Stimulated activated CD4-positive, alpha-beta T cell treated with anti-CD3 and anti-CD28 coated beads, Interleukin-12 subunit alpha, Interleukin-12 subunit beta, amount 100 ng/mL, for 4 hours (primary cell): ENCODE measurements at places on chromosomes 12 and 14.
A peak's percentile ranks its signal among the peaks of the same experiment; 100 is the strongest.

DNA sequence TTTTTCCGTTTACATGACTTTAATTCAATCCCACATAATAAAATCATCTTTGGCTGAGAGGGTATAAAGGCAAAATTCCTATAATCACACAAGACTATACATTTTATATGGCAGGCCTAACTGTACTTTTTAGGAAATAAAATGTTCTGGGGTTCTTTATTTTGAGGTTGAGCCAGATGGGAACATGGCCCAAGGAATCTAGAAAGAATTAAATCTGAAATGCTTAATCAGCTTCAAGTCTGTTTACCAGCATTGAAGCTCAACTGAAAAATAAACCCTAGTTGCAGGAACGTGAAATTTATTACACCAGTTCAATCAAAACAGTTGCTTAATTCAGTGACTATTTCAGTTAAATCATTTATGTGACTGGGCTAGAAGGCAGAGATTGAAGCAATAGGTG, 191.0 kb upstream of the BTG1 start:
- DNase-seq: no peak

DNA sequence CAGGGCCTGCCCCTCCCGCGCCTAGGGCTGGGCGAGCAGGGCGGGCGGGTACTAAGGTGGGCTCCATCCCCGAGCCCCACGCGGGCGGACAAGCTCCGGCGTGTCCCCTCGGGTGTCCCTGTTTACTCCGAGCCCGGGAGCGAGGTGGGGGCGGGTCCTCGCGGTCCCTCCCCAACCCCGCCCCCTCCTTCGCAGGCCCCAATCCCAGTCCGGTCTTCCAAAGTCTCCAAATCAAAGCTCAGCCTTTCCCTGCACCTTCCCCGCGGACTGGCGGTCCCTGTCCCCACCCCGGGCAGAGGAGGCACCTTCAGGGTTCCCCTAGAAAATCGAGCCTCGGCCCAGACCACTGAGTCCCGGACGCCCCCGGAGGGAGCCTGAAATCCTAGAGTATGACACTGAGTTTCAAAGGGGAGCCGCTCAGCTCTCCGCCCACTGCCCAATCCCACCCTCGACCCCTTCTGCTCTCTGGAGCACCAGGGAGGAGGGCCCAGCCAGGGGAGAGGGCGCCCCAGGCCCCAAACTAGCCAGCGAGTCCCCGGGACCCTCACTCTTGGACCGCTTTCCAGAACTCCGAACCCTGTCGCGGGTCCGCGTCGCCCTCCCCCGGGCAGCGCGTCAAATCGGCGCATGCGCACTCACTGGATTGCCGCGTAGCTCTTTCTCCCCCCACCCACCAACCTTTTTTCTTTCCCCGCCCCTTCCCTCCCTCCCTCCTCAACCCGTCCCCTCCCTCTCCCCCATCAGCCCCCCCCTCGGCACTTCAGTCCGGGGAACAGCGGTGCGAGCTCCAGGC, at the start of gene LRP1:
Gene LRP1 (plus strand): TSS at position 758 of the 793 bp plus-strand sequence. CDS start 482 bp downstream, outside the sequence.
- DNase-seq: peak; percentile 72

- DNase-seq: no peak
Observed at GRCh38 chr12:89250636-89251035, 101.7 kb downstream of the DUSP6 start.

DNA sequence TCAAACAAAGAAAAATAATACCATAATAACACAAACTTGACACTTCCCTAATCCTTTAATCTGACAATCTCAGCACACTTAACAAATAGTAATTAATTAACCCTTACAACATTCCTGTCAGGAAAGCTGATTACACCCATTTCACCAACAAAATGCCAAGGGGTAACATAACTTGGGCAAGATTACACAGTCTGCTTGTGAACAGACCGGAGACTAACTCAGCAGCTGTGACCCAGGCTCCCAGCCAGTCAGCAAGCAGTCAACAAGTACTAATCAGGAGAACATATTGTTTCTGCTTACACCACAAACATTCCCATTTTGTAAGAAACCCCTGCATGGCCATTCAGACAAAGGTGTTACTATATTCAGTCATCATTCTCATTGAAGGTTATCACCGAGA, 592.5 kb upstream of the FLRT2 start:
- no peak for DNase-seq

DNA sequence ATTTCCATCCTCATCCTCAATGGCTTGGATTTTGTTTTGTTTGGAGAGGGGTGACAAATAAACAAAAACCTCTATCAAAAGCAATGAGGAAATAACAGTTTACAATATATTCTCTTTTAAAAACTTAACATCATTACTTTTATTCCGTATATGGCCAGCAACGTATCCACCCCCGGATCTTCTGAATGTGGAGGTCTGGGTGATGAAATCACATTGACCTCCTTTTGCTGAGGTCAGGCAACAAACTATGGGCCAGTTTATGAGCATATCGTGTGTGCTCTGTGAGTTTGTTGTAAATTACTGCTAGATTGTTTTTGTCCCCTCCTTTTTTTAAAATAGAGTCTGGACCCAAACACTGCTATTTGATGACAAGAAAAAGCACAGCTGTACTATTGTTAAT, 178.1 kb downstream of the BCAT1 start:
- no peak for DNase-seq

- DNase-seq: no peak
Observed at GRCh38 chr12:32395026-32395425, 4.3 kb upstream of the FGD4 start.

- DNase-seq: no peak
Observed at GRCh38 chr14:29926228-29926627, 1.4 kb downstream of the PRKD1 start.

DNA sequence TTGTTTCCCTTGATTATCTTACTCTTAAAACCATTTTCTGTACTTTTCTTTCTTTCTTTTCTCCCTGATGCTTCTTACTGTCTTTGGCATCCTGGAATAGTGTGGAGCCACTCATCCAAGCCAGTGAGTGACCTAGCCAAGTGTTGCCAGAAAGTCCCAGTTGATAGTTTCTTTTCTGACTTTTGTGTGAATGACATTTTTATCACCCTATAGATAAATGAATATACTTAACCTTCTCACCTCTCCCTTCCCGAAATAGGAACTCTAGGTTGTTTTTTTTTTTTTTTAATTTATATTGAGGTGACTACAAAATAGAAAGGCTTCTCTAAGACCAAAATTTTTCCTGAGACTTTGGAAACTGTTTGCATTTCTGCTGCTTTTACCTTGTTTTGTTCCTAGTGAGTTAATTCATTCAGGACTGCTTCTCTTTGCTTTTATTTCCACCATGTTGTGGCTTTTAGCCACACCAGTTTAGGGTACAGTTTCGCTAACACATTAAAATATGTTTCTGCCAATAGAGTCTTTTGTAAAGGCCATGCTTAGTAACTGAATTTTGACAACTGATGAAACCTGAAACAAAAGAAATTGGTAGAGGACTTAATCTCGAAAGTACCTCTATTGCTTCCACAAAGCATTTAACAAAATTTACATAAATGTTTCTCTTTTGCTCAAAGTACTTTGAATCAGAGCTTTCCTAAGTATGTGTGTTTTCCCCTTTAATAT, 194.6 kb downstream of the ERC1 start:
- DNase-seq: no peak

DNA sequence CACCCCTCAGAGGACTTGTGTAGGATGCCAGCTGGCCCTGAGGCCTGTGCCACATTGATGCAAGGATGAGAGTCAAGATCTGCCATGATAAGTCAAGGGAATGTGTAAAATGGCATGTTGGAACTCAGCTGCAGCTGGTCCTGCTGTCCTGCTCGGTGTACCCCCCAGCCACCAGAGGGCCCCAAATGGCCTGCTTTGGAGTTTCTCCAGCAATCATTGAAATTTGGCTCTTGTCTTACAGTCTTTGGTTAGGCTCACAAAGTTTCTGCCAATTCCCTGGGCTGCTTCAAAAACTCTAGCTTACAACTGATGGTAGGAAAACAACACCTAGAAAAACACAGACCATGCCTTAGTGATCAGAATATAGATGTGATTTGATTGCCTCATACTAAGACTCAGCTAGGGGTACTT, 76.8 kb downstream of the HSD17B6 start:
- DNase-seq: peak; percentile 9

DNA sequence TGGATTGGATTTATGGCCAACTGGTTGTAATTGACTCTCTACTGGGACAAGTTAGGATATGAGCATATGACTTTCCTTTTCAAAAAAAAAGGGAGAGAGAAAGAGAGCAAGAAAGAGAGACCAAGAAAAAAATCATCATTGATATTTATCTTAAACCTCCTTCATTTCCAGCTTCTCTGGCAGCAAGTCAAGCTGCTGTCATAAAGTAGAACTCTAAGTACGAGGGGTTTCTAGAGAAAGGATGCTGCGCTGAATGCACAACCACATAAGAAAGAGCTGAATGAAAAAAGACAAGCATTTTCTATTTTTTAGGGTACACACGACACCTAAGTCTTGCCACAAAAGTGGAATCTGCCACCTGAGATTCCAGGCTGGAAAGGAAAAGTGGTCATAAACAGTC, 182.6 kb downstream of the SLC25A21 start:
- no peak for DNase-seq

- DNase-seq: no peak
Observed at GRCh38 chr12:24227551-24227950, 278.1 kb upstream of the SOX5 start.

DNA sequence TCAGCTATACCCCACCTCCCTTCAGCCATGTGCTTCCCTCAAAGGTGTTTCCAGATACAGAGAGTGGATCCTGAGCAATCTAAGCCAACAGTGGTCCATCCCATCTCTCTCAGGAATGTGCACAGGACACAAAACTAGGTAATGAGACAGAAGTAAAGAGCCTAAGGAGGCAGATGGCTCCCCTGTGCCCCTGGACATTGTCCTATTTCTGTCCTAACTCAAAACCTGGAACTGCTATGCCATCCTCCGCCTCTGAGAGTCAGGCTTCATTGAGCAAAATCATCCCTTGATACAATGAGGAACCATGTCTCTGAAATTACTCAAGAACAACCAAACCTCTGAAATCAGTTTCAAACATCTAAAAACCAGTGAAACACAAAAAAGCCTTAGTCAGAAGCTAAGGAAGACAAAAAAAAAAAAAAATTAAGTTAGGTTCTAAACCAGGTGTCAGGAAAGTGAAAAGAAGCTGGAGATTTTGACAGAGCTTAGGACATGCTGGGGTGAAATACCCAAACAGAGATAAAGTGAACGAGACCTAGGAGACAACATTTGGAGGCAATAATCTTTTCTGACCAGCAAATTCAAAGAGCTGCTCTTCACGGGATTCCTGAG, 200.3 kb upstream of the PLEKHG7 start:
- DNase-seq: no peak

DNA sequence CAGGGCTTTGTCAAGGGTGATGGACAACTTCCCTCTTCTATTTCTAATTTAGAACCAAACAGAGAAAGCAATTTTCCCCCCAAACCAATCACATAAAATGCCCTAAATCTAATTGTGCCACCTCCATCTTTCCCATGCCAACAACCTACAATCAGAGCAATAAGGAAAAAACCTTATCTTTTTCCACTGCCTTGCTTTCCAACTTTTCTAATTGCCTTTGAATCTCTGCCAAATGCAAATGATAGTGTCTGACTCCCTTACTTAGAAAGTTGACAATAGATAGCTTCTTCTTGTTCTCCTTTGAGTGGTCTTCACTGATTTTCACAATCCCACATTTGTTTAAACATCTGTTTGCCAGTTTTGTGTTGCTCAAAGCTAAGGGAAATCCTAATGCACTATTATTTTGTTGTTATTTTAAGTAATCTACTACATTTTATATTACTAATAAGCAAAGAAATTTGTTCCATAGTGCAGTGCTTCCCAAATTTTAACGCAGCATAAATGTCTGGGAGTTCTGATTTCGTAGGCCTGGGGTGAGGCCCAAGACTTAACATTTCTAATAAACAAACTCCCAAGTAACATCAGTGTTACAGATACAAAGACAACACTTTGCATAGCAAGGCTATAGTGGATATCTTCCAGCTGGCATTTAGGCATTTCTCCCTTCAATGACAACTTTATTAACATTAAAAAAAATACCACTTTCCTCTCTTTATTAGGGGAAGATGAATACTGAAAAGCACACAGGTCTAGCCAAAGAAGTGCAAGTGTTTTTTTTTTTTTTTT, 696.3 kb upstream of the USP15 start:
- no peak for DNase-seq

DNA sequence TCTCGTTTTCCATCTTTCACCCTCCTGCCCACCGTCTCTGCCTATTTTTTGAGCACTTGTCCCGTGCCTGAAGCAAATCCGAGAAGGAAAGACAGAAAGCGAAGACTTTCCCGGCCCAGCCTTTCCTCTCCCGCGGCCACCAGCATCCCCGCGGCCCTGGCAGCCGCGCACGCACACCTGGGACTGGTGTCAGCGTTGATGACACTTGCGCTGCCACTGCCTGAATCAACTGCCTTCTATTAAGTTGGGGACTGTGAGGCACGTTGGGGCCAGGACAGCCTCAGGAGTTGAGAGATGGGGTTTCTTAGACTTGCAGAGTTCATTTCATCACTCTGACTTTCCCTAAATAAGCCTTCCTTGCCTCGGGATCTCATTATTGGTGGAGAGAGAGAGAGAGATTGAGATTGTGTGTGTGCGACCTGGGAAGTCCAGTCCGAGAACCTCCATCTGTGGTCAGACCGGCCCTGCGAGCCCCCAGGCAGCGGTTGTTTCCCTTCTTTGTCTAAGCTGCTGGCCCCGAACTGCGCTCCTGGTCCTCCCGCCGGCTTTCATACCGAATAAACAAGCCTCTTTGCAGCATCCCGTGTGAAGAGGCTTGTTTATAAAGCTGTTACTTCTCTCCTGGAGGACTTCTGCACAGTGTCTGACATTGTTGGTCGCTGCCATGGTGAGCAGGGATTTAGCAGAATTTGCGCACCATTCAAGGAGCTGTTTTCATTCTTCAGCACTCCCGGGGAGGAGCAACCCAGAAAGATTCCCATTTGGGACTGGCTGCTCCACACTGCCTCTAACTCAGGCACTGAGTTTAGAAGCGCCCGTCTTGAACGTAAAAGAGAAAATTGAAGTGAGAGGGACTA, 1.5 kb downstream of the PDZRN4 start:
- no peak for DNase-seq

DNA sequence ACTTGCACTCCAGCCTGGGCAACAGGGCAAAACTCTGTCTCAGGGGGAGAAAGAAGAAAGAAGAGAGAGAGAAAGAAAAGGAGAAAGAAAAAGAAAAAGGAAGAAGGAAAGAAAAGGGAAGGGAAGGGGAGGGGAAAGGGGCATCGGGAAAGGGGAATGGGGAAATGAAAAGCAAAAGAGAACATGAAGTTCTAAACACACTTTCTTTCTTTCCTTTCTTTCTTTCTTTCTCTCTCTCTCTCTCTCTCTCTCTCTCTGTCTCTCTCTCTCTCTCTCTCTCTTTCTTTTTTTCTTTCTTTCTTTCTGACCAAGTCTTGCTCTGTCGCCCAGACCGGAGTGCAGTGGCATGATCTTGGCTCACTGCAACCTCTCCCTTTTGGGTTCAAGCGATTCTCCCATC, 76.9 kb downstream of the RPS6KA5 start:
- no peak for DNase-seq

GRCh38 chr14:90107789-90108188, 46.0 kb downstream of the KCNK13 start:
- no peak for DNase-seq

GRCh38 chr14:52716155-52716554, 9.2 kb downstream of the PSMC6 start:
- no peak for DNase-seq
